ENCODE measurements at places on chromosomes 7 and 10. TPM values are rescaled to one million over a fixed set of nuclear protein-coding genes. Genes with fewer than 3 reads are reported as not detected.

The VENTX gene
- 3.8 TPM for total RNA-seq

The GRID1 gene
- total RNA-seq, result 1.5 TPM

The IFIT2 gene
- total RNA-seq, result 17.0 TPM

The TEX47 gene
- total RNA-seq, result not detected

The CEP41 gene
- 6.8 TPM for total RNA-seq

The HMX2 gene
- not detected for total RNA-seq

The ATG9B gene
- total RNA-seq, result 0.46 TPM

The PRKG1 gene
- 36.4 TPM for total RNA-seq

The TAS2R5 gene
- total RNA-seq, result 2.3 TPM

The PHYHIPL gene
- total RNA-seq, result not detected

The PTF1A gene
- not detected for total RNA-seq

The PBLD gene
- 12.3 TPM for total RNA-seq

The ECHDC3 gene
- total RNA-seq, result 164 TPM

The SPDYE16 gene
- not detected for total RNA-seq

The SMNDC1 gene
- 8.1 TPM for total RNA-seq

The SPDYE11 gene
- not detected for total RNA-seq

The PIK3CG gene
- 8.6 TPM for total RNA-seq

The HOXA13 gene
- total RNA-seq, result not detected

All from omental fat pad (tissue), 4 donors.